ENCODE measurements at places on chromosomes 13 and 19. TPM values are rescaled to one million over a fixed set of nuclear protein-coding genes. Genes with fewer than 3 reads are reported as not detected.

- no peak for DNase-seq
- H3K4me1 ChIP-seq, result no peaks in the 10 kb centered on the region
- no peak overlapping the region for H3K27ac ChIP-seq
Measured at GRCh38 chr13:18993884-18994660, 187.6 kb downstream of the TUBA3C start.

Gene KLK14
- not detected for total RNA-seq

- no peak overlapping the region for H3K4me3 ChIP-seq
- H3K36me3 ChIP-seq, result no peaks in the 10 kb centered on the region
- DNase-seq, result no peak
- no peaks in the 10 kb centered on the region for H3K27me3 ChIP-seq
- H3K4me1 ChIP-seq, result no peaks in the 10 kb centered on the region
Measured at GRCh38 chr13:91922969-91923592, 524.7 kb downstream of the GPC5 start.

DNA sequence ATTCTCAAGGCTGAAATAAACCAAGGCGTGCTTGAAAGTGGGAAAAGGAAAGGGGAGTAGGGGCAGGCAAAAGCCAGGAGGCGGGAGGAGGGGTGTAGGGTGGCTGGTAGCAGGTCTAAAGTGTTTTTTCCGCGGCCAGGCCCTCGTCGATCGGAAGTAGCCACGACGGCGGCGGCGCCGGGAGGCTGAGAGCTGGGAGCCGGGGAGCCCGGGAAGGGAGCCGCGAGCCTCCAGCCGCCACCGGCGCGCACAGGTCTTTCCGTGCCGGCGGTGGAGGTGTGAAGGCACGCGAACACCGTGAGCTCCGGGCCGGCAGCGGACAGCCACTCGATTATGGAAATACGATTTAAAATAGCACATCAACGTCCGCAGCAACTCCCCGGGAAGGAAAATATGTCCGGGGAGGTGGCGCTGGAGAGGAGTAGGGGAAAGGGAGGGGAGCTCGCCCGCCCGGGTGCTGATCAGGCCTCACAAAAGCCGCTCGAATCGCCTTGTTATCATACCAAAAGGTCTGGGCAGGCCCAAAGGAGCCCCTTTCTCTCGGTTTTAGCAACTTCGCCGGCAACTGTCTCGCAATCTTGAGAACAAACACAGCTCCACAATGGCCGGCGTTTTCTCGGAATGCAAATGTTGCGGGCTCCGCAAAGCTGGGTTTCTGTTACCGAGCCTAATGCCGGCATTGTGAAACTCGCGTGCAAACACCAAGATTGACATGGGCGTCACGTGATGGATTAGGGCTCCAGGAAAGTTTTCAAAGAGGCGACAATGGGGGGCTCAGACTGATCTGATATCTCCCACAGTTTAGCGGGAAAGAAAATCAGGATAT, 2.9 kb upstream of the PCDH8 start:
- peaks cover 23% of the 10 kb centered on the region for H3K27me3 ChIP-seq
- H3K4me3 ChIP-seq, result peak overlapping the region; percentile 48
- DNase-seq, result no peak
- no peaks in the 10 kb centered on the region for H3K36me3 ChIP-seq

DNA sequence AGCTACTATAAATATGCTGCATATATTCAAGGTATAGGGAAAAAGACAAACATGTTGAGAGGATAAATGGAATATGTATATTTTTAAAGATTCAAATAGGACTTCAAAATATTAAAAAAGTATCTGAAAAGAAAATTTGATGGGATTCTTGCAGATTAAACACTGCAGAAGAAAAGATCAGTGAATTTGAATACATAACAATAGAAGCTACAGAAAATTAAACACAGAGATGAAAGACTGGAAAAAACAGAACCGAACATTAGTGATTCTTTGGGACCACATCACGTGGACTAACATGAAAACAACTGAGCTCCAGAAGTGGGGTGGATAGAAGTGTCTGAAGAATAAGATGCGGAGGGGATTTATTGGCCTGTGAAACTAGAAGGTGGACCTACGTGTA, 217.2 kb downstream of the RFC3 start:
- no peaks in the 10 kb centered on the region for H3K27me3 ChIP-seq
- H3K36me3 ChIP-seq, result no peaks in the 10 kb centered on the region
- no peak overlapping the region for H3K4me3 ChIP-seq
- H3K4me1 ChIP-seq, result no peaks in the 10 kb centered on the region
- no peak overlapping the region for H3K27ac ChIP-seq
- no peak for DNase-seq

Gene CCNA1
- total RNA-seq, result not detected

DNA sequence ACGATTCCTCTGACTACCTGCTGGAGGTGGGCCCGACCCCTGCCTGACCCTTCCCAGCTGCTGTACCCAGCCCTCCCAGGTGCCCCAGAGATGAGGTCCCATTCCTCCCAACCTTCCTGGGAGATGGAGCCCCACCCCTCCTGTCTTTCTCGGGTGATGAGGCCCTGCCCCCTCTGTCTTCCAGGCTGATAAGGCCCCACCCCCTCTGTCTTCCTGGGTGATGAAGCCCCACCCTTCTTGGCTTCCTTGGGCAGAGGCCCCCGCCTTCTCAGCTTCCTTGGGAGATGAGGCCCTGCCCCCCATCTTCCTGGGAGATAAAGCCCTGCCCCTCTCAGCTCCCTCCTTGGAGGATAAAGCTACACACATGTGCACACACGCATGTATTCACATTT, 47.9 kb downstream of the CERS4 start:
- DNase-seq, result no peak
- H3K27ac ChIP-seq, result no peak overlapping the region
- peaks cover 32% of the 10 kb centered on the region for H3K36me3 ChIP-seq
- no peaks in the 10 kb centered on the region for H3K27me3 ChIP-seq
- H3K4me3 ChIP-seq, result no peak overlapping the region
- no peaks in the 10 kb centered on the region for H3K4me1 ChIP-seq

- no peak for DNase-seq
- no peaks in the 10 kb centered on the region for H3K27me3 ChIP-seq
- no peak overlapping the region for H3K27ac ChIP-seq
- no peak overlapping the region for H3K4me3 ChIP-seq
- H3K4me1 ChIP-seq, result no peaks in the 10 kb centered on the region
- H3K36me3 ChIP-seq, result no peaks in the 10 kb centered on the region
Measured at GRCh38 chr13:111917086-111917485, 149.9 kb upstream of the SOX1 start.

GRCh38 chr19:2528675-2529101, 52.8 kb downstream of the GADD45B start:
- H3K4me1 ChIP-seq, result peaks cover 23% of the 10 kb centered on the region
- H3K36me3 ChIP-seq, result no peaks in the 10 kb centered on the region
- no peak overlapping the region for H3K27ac ChIP-seq
- no peak overlapping the region for H3K4me3 ChIP-seq
- H3K27me3 ChIP-seq, result no peaks in the 10 kb centered on the region

Measured in right atrium auricular region (tissue), 2 donors.